ENCODE measurements at places on chromosomes 7 and 10.

DNA sequence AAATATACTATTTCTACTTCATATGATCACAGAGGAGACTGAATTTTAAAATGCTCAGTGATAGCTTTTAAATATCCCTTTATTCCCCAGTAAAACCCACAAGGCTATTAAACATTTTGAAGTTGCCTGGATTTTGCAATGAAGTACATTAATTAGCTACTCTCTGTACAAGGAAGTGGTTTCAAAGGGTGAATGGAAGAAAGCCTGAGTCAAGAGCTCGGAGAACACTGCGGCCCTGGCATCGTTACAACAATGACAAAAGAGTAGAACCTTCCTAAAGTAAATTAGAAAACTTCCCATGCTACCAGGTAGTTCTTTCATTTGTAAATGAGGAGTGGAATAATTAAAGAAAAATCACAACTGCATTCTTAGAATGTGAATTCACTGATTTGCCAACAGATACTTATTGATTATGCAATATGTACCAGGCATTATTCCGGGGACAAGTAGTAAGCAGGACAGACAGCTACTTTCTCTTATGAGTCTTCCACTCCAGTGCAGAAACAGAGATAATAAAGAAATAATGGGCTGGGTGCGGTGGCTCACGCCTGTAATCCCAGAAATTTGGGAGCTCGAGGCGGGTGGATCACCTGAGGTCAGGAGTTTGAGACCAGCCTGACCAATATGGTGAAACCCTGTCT, 63.0 kb downstream of the ZNF22 start:
- DNase-seq = no peak

- no peak for DNase-seq
Observed at GRCh38 chr7:157508477-157508881, 171.7 kb downstream of the DNAJB6 start.

- no peak for DNase-seq
Observed at GRCh38 chr10:88070080-88070880, 206.9 kb downstream of the PTEN start.

DNA sequence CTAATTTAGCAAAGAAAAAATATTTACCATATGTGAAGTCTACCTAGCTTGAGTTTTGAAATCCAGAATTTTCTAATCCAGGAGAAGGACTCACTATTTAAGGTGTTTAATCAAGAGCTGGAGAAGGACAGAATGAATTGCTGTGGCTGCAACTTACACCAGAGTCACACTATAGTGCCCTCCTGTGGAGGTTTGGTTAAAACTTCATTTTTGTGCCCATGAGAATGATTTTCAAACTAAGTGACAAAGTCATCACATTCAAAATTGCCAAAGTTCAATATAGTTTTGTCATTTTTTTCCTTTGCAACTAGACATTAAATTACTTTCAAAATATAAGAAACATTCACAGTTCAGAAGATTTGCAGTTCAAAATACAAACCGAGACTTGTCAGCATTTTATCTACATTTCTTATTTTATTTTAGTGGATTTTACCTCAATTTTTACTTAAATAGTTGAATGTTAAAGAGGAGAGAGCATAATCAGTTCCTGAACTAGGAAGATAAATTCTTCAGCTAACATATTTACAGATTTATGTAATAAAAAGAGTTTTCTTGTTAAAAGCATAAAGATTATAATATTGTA, 70.7 kb downstream of the CABCOCO1 start:
- no peak for DNase-seq

DNA sequence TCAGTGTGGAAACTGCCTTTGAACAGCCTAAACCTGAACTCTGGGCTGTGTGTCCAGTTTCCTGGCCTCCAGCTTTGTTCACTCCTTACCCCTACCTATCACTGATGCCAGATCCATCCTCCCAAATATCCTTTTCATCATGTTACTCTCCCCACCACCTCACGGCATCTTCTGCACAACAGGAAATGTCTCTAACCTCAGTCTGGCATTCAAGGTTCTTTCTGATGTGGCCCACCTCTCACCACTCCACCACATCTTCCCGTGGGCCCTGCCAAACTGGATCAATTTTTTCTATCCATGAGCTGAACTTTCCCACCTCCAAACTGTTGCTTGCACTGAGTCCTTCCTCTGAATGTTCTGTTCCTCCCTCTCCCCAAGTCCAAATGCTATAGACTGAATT, 35.8 kb upstream of the MAP3K8 start:
- no peak for DNase-seq

- DNase-seq = no peak
Observed at GRCh38 chr10:129589546-129589945, 122.5 kb downstream of the MGMT start.

- no peak for DNase-seq
Observed at GRCh38 chr10:101295261-101295660, 58.7 kb upstream of the BTRC start.

GRCh38 chr7:111730476-111731300, 168.4 kb upstream of the IMMP2L start:
- DNase-seq = no peak

GRCh38 chr7:1807821-1808600, 137.9 kb downstream of the ELFN1 start:
- no peak for DNase-seq

- DNase-seq = no peak
Observed at GRCh38 chr7:70317356-70317755, 719.1 kb downstream of the AUTS2 start.
